ENCODE measurements at places on chromosomes 7 and 10. TPM values are rescaled to one million over a fixed set of nuclear protein-coding genes. Genes with fewer than 3 reads are reported as not detected.

DNA sequence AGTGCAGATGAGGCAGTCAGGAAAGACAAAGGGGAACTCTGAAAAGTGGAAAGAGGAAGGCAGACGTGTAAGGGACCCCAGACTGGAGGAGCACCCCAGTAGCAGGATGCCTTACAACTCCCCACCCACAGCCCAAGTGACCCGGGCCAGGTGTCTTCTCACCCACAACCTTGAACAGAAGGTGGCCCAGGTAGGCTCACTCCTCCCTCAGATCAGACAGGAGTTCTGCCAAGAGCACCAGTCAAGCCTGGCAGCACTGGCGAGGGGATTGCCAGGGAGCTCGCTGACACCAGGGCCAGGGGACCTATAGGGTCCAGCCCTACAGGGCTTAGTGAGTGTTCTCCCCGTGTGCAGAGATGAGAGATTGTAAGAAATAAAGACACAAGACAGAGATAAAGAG lies 27.1 kb upstream of the LMBR1 start:
- no peak for DNase-seq

ERVW-1 gene
- total RNA-seq = not detected

SLC25A13 gene
- total RNA-seq = 12.4 TPM

FMC1 gene
- total RNA-seq = 0.25 TPM

TPST1 gene
- total RNA-seq = 30.1 TPM

HELLS gene
- 39.1 TPM for total RNA-seq
